ENCODE measurements at places on chromosomes 4 and X.

DNA sequence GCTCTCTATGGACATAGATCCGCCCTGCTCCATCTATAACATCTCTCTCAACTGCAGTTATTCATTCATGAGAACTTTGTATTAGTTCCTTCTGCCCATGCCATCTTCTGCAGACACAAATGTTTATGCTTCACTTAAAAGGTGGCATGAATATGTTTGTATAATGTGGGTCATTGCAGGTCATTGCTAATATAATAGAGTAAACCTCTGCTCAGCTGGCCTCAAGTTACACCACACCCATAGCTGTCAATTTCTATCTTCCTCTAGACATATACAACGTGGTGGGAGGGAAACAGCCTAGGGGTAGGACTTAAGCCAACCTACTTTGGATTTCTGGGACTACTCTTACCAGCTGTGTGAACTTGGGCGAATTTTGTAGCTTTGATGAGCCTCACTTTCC lies 129.8 kb downstream of the ATXN3L start:
- no peak for DNase-seq

DNA sequence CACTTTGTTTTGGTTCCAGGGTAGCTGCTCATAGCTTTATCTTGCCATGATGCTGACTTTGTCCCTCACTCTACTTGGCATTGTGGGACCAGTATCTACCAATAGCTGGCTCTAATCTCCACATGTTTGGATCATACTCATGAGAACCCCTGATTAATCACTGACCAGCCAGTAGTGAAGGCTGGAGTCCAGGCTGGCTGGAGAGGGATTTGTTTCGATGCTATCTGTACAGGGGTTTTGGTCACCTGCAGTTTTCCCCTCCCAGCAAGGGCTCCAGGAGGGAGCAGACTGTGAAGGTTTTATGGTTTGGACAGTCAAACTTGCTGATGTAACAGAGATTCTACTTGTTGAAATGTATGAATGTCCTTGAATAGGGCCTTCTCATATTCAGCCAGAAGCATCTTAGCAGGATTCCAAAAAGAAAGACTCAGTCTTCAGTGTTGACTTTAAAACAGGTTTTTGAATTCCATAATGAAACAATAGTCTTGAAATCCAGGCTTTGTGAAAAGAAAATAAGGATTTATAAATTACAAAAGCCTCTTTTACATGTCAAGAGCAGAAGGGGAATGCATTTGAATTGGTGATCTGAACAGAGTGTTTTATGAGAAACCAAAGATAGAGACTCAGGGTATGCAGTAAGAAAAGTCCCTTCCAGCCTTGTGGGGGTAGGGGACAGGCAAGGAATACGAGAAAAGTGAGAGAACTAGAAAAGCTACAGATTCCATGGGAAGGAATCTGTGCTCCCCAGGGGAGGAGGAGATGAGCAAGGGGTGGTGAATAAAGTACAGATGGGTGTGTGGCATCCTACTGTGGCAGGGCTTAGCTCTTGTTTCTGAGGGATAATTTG lies 103.1 kb upstream of the SHISA3 start:
- no peak for DNase-seq

- peak; percentile 17 for DNase-seq
Measured at GRCh38 chr4:122921971-122922876, at the start of gene NUDT6. TSS of gene NUDT6 (minus strand) at chr4:122922597. CDS start at chr4:122922572, 25 bp downstream.

DNA sequence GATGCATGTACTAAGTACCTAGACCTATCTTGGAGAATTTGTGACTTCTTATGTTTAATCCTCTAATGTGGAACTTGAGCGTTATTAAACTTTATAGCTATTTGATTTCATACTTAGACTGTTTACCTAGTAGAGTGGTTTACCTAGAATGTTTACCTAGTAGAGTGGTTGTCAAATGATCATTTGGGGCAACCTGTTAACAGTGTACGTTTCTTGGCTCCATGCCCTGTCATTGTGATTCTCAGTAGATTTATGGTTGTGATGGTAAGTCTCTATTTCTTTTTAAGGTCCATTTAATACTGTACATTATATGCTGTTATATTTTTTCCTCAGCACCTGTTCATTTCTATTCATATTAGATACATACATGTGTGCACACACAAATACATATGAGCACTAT lies 233.0 kb upstream of the MAD2L1 start:
- no peak for DNase-seq

GRCh38 chrX:16457239-16457638 lies 192.7 kb upstream of the S100G start:
- DNase-seq = no peak

GRCh38 chr4:84582302-84582987 lies 482 bp upstream of the CDS1 start:
- peak; percentile 77 for DNase-seq

DNA sequence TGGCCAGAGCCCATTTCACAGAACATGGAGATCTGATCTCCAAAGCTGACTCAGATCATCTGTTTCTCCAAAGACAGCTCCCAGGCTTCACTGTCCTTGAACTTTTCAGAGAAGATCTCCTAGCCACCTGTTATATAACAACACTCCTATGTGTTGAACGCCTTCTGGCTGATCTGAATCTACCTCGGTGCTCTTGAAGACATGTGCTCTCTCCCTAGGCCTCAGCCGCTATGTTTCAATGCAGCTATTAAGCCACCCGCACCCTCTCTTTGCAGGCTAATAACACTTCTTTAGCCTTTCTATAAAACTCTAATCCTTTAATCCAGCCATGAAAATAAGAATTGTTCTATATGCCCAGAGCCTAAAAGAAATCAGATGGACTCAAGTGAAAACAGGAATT lies 34.9 kb downstream of the SEL1L3 start:
- no peak for DNase-seq

GRCh38 chr4:38237139-38237538 lies 276.9 kb downstream of the PTTG2 start:
- no peak for DNase-seq

DNA sequence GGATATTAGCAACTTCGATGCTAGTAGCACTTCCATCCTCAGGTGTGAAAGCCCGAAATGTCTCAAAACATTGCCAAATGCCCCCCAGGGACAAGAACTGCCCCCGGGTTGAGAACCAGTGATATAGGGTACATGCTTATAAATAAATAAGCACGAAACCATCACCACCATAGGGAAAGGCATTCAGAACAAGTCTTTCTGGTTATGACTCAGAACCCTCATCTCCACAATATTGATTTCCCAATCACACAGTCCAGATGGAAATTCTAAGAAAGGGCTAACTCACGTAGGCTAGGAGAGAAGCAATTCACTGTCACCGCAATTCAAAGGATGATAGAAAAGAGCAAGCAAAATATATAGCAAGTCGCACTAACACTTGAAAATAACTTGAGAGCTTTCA lies 84.8 kb downstream of the ANOS1 start:
- no peak for DNase-seq

- no peak for DNase-seq
Measured at GRCh38 chrX:32024072-32024471, 952.2 kb upstream of the FTHL17 start.

- DNase-seq = no peak
Measured at GRCh38 chr4:156672492-156673305, 298.9 kb downstream of the PDGFC start.

DNA sequence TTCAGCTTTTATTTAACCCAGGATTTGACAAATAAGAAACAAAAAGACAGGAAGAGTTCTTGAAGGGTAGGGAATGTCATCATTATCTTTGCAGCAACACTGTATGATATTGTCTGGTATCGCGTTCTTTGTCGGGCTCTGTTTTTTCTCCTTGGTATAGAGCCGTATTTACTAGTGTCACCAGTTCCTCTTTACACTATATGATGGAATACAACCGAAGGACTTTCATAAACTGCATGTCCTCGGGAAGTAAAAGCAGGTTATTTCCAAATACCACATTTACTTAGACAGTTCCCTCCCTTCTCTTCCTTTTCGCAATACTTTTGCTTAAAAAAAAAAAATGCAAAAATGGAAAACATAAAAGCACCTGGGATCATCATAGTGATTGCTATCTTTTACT lies 96.6 kb upstream of the IL13RA1 start:
- no peak for DNase-seq
